A549 treated with CORT108297 at 1 μM for 4 hours (cell line): ENCODE measurements at places on chromosomes 6 and 20. TPM values are rescaled to one million over a fixed set of nuclear protein-coding genes. Genes with fewer than 3 reads are reported as not detected.

The CRYBG1 gene
- 0.40 to 0.62 TPM (median 0.47 TPM) in 5 replicates for total RNA-seq

The RNF217 gene
- total RNA-seq, result 4.9 to 11.0 TPM (median 7.3 TPM) in 5 replicates

The BHLHE23 gene
- not detected in 5 replicates for total RNA-seq

The GABRR1 gene
- not detected in 5 replicates for total RNA-seq

The AVP gene
- not detected in 5 replicates for total RNA-seq

The CFAP61 gene
- total RNA-seq, result 0.33 to 0.73 TPM (median 0.47 TPM) in 5 replicates
